Suppressor macrophage treated with lipopolysaccharide for 4 hours (primary cell): ENCODE measurements at places on chromosomes 16 and 17.

DNA sequence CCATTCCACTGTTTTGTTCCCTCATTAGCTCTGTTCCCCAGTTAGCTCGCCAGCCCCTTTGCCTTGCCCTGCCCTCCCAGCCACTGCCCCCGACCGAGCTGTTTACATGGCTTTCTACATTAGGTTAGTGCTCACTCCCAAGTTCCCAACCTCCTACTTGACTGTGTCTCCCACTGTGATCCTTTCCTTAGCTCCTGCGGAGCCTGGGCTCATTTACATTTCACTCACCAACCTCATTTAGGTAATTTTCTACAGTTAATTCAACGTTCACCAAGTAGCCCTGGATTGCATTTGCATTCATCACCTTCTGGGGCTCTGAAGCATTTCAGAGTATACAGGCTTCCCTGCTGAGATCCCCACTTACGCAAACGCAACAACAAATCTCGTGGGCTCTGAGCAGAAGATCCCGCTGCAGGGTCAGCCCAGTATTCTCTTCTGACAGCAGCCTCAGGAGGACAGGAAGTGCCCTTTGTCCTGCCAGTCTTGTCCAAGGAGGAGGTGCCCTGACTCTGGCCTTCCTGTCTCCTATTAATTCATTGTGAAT, 325.8 kb upstream of the CCL2 start:
- no peak for DNase-seq

- peak; percentile 14 for DNase-seq
These were observed 1.0 kb downstream of the KIFC3 start for GRCh38 chr16:57801098-57801808.

- DNase-seq = no peak
These were observed 172.3 kb downstream of the C16orf78 start for GRCh38 chr16:49545741-49546448.

DNA sequence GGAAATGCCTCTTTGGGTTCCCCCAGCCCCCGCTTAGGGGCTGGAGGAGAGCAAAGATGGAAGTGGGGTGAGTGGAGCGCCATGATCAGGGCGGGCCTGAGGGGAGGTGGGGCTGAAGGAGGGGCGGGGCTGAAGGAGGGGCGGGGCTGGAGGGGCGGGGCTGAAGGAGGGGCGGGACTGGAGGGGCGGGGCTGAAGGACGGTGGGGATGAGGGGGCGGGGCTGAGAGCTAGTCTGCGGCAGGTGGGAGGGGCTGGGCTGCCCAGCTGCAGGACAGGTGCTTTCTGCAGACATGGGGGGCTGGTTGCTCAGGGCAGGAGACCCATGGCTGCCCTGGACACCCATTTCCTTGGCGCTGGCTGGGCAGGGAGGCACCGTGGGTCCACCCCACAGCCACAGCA, 39.1 kb upstream of the PABPN1L start:
- DNase-seq = no peak

GRCh38 chr17:56367366-56367765, 214.1 kb downstream of the ANKFN1 start:
- no peak for DNase-seq

- DNase-seq = peak; percentile 70
These were observed at the start of gene TMEM220 for GRCh38 chr17:10729334-10730193. Gene TMEM220 (minus strand): TSS chr17:10730023. CDS start chr17:10729851, 172 bp downstream.

GRCh38 chr17:64343833-64344637, 46.6 kb downstream of the PECAM1 start:
- peak; percentile 96 for DNase-seq
